ENCODE measurements at places on chromosomes 13 and 19.
A peak's percentile ranks its signal among the peaks of the same experiment; 100 is the strongest.

DNA sequence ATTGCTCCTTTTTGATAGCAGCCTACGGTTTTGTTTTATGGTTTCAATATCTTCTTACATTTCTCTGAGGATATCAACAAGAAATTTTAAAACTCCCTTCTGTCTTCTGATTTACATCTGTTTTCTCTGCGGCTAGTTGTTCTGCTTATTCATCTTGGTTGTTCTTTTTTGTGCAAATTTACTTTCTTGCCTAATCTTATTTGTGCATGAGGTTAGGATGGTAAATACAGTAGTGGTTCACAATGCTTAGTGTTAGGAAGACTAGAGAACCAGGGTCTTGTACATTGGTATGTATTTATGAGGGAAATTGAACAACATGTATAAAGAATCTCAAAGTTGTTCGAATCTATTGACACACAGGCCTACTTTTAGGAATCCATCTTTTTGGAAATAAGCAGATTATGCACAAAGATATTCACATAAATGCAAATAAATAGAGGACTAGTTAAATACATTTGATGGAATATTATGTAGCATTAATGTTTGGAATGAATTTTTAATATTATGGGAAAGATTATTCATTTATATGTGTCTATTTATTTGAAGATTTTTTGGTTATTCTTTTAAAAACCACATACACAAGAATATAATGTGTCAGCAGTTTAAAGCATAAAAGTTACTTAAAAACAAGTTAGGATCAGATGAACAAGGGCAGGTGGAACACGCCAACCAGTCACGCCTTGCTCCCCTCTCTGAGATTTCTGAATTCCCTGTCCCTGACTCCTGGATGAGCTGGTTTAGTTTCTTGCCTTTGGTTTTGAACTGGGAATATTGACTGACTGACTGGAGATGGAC, 51.4 kb upstream of the RFC3 start:
- no peaks in the 10 kb centered on the region for H3K36me3 ChIP-seq
- H3K4me3 ChIP-seq: no peak overlapping the region
- DNase-seq: no peak
- H3K4me1 ChIP-seq: peaks cover 4% of the 10 kb centered on the region
- peaks cover 14% of the 10 kb centered on the region for H3K27me3 ChIP-seq

DNA sequence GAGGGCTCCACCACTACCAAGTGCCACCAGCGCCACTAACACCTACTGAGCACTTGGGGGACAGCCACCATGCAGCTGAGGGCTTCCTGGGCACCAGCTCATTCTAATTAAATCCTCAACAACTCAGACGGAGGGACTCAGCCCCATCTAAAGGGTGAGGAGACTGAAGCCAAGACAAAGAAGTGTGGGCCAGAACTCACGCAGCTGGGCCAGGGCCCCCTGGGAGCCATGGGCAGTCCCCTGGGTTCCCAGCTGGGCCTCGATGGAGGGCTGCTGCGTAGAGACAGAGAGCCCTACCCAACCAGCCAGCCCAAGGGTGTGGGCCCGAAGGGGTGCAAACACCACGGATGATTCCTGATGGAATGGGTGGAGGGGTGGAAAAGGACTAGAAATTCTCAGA, 12.8 kb upstream of the PRKD2 start:
- H3K36me3 ChIP-seq: peaks cover 29% of the 10 kb centered on the region
- peaks cover 40% of the 10 kb centered on the region for H3K4me1 ChIP-seq
- no peak for DNase-seq
- H3K4me3 ChIP-seq: no peak overlapping the region
- H3K27ac ChIP-seq: no peak overlapping the region
- H3K27me3 ChIP-seq: no peaks in the 10 kb centered on the region

GRCh38 chr19:41175801-41176777, 16.9 kb upstream of the CYP2S1 start:
- no peak overlapping the region for H3K27ac ChIP-seq
- H3K4me3 ChIP-seq: peak overlapping the region; percentile 12
- peaks cover 9% of the 10 kb centered on the region for H3K4me1 ChIP-seq

- no peak overlapping the region for H3K27ac ChIP-seq
- H3K4me3 ChIP-seq: no peak overlapping the region
- no peak for DNase-seq
- peaks cover 20% of the 10 kb centered on the region for H3K27me3 ChIP-seq
- H3K4me1 ChIP-seq: peaks cover 10% of the 10 kb centered on the region
- H3K36me3 ChIP-seq: no peaks in the 10 kb centered on the region
Measured at GRCh38 chr19:35116072-35116801, 614 bp downstream of the FXYD3 start.

DNA sequence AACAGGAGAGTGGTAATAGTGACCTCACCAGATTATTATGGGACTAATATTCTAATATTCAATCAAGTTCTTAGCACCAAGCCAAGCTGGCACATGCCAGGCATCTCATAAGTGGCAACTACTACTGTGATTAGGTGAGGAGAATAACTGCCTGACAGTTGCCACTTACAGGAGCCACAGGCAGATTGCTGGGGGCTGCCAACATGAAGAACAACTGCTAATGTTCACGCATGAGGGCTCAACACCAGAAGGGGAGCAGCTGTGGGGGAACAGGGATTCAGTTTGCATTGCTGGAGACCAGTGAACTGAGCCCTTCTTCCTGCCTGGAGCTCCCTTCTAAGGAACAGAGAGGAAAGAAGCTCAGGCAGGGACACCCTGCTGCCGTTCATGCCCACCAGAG, 504.5 kb downstream of the FOXO1 start:
- no peak overlapping the region for H3K4me3 ChIP-seq
- no peaks in the 10 kb centered on the region for H3K36me3 ChIP-seq
- peaks cover 21% of the 10 kb centered on the region for H3K4me1 ChIP-seq
- H3K27ac ChIP-seq: no peak overlapping the region
- peaks cover 6% of the 10 kb centered on the region for H3K27me3 ChIP-seq

DNA sequence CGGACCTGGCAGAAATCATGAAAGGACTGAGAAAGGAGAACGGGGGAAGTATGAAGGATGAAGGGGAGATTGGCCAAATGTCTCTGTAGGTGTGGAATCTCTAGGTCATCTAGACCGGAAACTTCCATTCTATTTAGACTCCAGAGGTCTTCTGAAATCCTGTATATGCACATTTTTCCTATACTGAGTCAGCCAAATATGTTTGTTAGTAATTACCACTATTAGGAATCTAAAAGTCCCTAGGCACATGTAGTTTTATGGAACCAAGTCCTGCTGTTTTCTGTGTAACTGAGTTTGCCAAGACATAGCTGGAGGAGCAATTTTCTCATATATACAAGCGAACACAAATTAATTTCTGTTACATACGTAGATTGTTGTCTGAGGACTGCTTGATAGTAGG, 498.1 kb downstream of the GPC5 start:
- H3K27ac ChIP-seq: no peak overlapping the region
- H3K4me1 ChIP-seq: no peaks in the 10 kb centered on the region
- H3K4me3 ChIP-seq: no peak overlapping the region
- no peak for DNase-seq
- no peaks in the 10 kb centered on the region for H3K36me3 ChIP-seq

- H3K4me3 ChIP-seq: no peak overlapping the region
- H3K27me3 ChIP-seq: no peaks in the 10 kb centered on the region
- no peak overlapping the region for H3K27ac ChIP-seq
- peaks cover 24% of the 10 kb centered on the region for H3K4me1 ChIP-seq
- no peak for DNase-seq
- peaks cover 30% of the 10 kb centered on the region for H3K36me3 ChIP-seq
Measured at GRCh38 chr13:98022210-98022609, 68.7 kb downstream of the IPO5 start.

- H3K4me1 ChIP-seq: peaks cover 72% of the 10 kb centered on the region
- H3K4me3 ChIP-seq: peak overlapping the region; percentile 61
- H3K27me3 ChIP-seq: no peaks in the 10 kb centered on the region
- H3K36me3 ChIP-seq: peaks cover 13% of the 10 kb centered on the region
Measured at GRCh38 chr19:5037936-5038335, 69.0 kb downstream of the KDM4B start.

DNA sequence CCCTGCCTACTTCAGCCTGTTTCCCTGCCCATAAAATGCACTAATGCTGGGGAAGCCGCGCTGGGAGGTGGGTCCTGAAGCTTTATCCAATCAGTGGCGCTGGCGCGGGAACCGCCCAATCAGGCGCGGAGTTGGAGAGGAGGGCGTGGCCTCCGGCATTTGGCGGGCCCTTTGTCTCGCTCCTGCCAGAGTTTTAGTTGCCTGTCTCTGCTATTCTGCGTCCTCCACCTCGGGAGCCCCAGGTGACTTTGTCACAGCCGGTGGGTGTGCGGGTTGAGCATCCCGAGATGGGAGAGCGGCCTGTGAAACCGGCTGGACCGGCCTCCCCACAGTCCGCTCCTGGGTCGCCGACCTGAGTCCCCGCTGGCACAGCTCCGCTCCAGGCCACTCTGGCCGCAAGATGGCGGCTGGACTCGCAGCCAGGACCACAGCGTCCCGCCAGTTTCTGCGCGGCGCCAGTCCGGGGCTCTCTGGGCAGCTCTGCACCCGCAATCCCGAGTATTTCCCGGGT, 30.7 kb upstream of the ZNF429 start:
- H3K36me3 ChIP-seq: no peaks in the 10 kb centered on the region
- peak; percentile 93 for DNase-seq
- H3K27ac ChIP-seq: no peak overlapping the region
- peaks cover 3% of the 10 kb centered on the region for H3K4me1 ChIP-seq

DNA sequence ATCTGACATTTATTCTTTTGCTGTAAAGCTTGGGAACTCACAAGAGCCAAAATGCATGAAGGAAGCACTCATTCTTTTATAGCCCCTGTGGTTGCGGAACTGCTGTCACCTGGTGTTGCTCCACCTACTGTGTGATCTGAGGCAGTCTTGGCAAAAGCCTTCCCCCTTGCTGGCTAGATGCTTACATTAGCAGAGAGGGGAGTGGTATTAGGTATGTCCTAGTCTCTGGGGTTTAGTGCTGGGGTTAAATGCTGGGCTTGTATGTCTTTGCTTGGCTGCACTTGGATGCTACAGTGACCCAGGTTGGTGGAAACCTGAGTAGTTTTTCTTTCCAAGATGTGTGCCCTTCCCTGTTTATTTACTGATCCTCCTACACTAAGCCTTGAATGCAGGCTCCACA, 99.3 kb downstream of the WDFY2 start:
- H3K36me3 ChIP-seq: peaks cover 2% of the 10 kb centered on the region
- H3K4me3 ChIP-seq: no peak overlapping the region
- H3K27me3 ChIP-seq: no peaks in the 10 kb centered on the region

GRCh38 chr13:96033220-96034015, 19.8 kb downstream of the UGGT2 start:
- no peaks in the 10 kb centered on the region for H3K27me3 ChIP-seq
- no peak overlapping the region for H3K4me3 ChIP-seq
- H3K27ac ChIP-seq: no peak overlapping the region
- DNase-seq: no peak

- H3K36me3 ChIP-seq: peaks cover 5% of the 10 kb centered on the region
- peaks cover 29% of the 10 kb centered on the region for H3K27me3 ChIP-seq
- no peak overlapping the region for H3K27ac ChIP-seq
- H3K4me3 ChIP-seq: no peak overlapping the region
- DNase-seq: peak; percentile 53
Measured at GRCh38 chr19:49264258-49264657, 60.7 kb downstream of the SLC6A16 start.

GRCh38 chr13:100789481-100789880, 114.9 kb upstream of the TMTC4 start:
- H3K27me3 ChIP-seq: peaks cover 13% of the 10 kb centered on the region
- H3K4me3 ChIP-seq: no peak overlapping the region
- no peak overlapping the region for H3K27ac ChIP-seq
- no peaks in the 10 kb centered on the region for H3K4me1 ChIP-seq

DNA sequence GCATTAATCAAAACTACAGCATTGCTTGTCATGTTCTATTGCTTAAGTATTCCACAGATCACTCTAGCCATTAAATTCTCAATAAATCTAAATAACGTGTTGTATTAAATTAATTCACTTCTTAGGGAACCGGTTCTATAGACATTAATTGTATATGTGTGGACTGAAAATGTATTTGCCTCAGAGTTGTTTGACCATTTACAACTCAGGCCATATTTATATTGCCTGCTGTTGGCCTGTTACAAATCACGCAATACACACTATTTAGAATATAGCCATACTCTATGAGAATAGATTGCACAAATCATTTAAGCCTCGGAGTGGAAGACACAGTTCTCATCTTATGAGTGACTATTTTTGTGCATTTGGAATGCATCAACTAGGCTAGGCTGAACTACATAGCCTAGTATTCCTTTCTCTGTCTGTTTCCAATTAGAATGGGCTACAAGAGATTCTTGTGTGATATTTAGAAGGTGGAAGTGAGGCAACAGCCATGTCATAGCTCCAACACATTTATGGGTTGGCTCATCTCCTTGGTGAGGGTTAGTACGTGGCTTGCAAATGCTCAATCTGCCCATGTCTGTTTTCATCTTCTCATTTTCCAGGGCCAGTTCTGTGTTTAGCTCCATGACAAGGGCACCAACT, 1116.1 kb downstream of the PCDH9 start:
- no peaks in the 10 kb centered on the region for H3K4me1 ChIP-seq
- no peak for DNase-seq
- H3K27me3 ChIP-seq: no peaks in the 10 kb centered on the region
- H3K4me3 ChIP-seq: no peak overlapping the region
- H3K36me3 ChIP-seq: no peaks in the 10 kb centered on the region

DNA sequence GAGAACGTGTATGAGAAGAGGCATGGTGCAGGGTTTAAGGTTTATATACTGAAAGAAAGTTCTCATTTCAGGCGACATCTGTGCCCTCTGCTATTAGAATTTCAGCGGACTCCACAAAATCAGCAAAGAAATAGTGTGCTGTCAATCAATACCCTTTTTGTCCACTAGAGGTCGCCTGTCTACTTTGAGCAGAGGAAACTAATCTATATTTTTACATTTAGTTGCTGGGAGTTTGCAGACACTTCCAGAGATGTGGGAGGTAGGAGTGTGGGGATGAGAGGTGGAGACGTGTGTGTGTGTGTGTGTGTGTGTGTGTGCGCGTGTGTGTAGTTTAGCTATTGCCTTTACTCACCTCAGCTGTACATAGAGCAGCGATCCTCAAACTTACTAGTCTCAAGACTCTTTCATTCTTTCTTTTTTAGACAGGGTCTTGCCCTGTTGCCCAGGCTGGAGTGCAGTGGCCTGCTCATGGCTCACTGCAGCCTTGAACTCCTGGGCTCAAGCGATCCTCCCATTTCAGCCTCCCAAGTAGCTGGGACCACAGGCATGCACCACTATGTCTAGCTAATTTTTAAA, 9.7 kb downstream of the INAFM1 start:
- DNase-seq: no peak
- H3K27me3 ChIP-seq: no peaks in the 10 kb centered on the region
- H3K4me1 ChIP-seq: peaks cover 18% of the 10 kb centered on the region
- no peaks in the 10 kb centered on the region for H3K36me3 ChIP-seq
- no peak overlapping the region for H3K27ac ChIP-seq
- no peak overlapping the region for H3K4me3 ChIP-seq

- H3K36me3 ChIP-seq: peaks cover 8% of the 10 kb centered on the region
- H3K4me1 ChIP-seq: peaks cover 34% of the 10 kb centered on the region
- H3K4me3 ChIP-seq: no peak overlapping the region
- DNase-seq: no peak
- H3K27me3 ChIP-seq: no peaks in the 10 kb centered on the region
- H3K27ac ChIP-seq: no peak overlapping the region
Measured at GRCh38 chr19:55391702-55392615, 6.2 kb downstream of the RPL28 start.

DNA sequence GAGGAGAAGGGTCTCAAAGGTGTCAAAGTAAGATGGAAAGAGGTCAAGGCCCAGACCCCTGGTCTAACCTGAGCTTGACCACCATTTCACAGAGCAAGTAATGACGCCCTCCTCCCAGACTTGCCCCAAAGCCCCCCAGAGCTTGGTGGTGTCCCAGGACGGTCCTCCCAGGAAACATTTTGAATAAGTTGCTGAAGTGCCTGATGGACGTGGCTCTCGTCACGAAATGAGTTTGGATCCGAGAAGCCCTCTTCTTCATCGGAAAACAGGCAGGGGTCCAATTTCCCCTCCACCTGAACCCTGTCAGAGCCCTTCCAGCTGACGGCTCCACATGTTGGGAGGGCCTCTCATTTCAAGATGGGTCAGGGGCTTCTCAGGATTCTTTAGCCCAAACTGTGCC, 54.5 kb upstream of the TPM4 start:
- DNase-seq: no peak
- H3K27ac ChIP-seq: no peak overlapping the region
- H3K4me1 ChIP-seq: no peaks in the 10 kb centered on the region
- H3K27me3 ChIP-seq: peaks cover 2% of the 10 kb centered on the region
- H3K4me3 ChIP-seq: no peak overlapping the region
